ENCODE measurements at places on chromosomes 5 and 9. TPM values are rescaled to one million over a fixed set of nuclear protein-coding genes. Genes with fewer than 3 reads are reported as not detected.

Gene FAT2
- total RNA-seq = not detected

DNA sequence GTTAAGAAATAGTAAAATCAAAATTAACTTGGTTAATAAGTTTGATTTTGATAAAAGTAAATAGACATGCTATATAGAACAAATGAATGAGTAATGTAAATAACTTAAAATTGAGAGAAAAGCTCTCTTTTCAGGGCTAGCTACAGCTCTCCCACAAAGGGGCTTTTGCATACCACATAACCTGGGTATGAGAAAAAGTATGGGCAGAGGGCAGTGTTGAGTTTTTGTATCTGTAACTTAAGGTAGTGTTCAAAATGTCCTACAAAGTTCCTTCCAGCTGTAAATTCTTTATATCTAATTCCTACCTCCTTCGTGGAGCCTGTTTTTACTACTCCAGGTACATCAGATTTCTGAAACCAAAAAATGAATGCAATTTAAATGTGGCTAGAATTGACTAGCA lies 18.9 kb upstream of the TTC33 start:
- no peak for DNase-seq

Gene CCL28
- 4.8 TPM for total RNA-seq

Gene N4BP3
- total RNA-seq = 0.26 TPM

GRCh38 chr9:87337335-87338087 lies 160.2 kb upstream of the DAPK1 start:
- no peak for DNase-seq

GRCh38 chr5:78367318-78367991 lies 7.0 kb downstream of the SCAMP1 start:
- no peak for DNase-seq

GRCh38 chr9:36320466-36320865 lies 62.2 kb upstream of the GNE start:
- DNase-seq = no peak

- no peak for DNase-seq
Observed at GRCh38 chr5:149161026-149161687, 19.9 kb downstream of the ABLIM3 start.

Gene KCNN2
- not detected for total RNA-seq

Gene NSA2
- 70.0 TPM for total RNA-seq

DNA sequence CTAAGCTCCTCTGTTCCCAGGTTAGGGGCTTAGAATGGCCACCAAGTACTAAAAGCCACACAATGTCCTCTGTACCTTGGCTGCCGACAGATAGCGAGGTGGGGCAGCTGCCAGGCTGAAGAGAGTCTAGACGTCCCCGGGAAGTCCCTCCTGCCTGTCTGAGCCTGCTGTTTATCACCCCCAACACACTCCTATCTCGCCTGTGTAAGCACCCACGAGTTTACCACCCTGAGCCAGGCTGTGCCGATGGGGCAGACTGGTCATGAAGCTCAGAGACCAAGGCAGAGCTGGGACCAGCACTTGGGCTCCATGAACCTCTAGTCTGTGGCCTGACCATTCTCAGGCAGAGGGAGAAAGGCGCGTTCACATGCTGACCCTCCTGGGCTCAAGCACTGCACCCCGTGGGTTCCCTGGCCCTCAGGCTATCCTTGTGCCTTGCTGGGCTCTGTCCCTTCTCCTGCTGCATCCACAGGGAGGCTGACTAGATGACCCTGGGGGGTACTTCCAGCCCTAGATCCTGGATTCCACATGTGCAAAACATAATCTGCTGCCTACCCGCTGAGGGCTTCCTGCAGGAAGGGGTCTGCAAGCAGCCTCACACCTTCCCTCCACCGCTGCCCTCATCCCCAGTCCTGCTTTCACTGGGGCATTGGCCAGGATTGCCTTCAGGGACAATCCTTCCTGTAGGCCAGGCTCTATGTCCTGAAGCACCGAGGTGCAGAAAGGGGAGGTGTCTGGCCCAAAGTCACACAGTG lies 18.6 kb upstream of the SLC25A51 start:
- DNase-seq = peak; percentile 16

DNA sequence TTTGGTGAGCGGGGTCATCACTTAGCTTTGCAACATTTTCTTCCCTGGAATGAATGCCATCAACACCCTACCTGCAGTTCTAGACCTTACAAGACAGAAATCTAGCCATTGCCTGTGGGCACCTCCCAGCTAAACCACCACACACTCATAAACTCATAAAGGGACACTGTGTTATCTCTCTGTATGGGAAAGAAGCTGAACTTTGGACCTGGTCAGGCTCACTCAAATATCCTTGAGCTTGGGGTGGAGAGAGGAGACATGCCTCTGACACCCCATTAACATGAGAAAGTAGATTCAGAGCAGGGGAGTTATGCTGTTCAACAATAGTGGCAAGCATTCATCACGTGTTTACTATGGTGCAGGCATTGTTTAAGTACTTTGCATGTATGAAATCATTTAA lies 205.6 kb downstream of the ZNF462 start:
- no peak for DNase-seq

Gene PFN3
- not detected for total RNA-seq

Gene ABO
- total RNA-seq = 0.25 TPM

Gene CCDC152
- 9.6 TPM for total RNA-seq

Gene SHISAL2B
- total RNA-seq = not detected

DNA sequence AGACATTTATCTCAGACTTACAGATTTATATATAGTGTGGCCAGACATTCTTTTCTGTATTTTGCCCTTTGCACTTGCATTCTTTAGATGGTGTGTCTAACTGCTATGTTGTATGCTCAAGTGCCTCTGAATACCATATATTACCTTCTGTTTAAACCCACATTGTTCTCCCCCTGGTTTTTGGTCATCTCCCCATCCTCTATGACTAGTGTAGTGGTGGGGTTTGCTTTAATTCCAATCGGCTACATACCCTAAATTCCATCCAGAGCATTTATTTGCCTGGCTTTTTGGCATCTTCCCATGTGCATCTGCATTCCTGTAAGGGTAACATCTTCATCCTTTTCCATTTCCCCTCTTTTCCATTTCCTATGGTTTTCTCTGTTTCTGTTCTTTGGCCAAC lies 271.0 kb upstream of the SLC30A5 start:
- DNase-seq = no peak

All from natural killer cell treated with Interleukin-12 subunit alpha and Interleukin-12 subunit beta and Interleukin-15 and Interleukin-18, amount 100 ng/mL, for 72 hours (primary cell).